ENCODE measurements at places on chromosomes 5 and 9.

DNA sequence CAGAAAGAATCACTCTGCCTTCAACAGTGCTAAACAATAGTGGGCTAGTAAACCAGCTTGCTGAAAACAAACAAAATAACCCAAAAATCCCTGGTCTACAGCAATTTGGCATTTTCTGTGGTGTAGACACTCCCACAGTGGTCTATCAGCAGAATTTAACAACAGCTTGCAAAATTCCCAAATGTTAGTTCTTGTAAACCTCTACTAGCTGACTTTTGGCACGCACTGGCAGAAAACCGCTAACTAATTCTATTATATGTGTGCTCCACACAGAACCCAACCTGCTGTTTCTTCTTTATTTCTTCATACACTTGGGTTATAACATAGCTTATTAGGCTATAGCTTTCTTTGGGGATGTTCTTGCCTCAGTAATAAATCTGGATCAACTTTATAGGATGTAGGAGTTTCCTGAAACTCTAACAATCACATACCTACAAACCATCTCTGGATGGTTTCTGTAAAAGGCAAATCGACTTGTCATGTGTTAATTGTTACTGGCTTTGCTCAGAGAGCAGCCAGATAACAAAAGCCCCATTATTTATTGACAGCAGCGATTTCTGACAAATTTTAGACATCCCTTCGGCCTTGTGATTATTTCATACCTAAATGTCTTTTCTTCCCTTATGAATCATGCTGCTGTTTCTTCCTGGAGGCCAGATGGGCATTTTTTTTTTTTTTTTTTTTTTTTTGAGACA lies 82.7 kb upstream of the NAA35 start:
- DNase-seq: no peak

GRCh38 chr5:31291323-31291854 lies 97.9 kb downstream of the CDH6 start:
- DNase-seq: no peak

DNA sequence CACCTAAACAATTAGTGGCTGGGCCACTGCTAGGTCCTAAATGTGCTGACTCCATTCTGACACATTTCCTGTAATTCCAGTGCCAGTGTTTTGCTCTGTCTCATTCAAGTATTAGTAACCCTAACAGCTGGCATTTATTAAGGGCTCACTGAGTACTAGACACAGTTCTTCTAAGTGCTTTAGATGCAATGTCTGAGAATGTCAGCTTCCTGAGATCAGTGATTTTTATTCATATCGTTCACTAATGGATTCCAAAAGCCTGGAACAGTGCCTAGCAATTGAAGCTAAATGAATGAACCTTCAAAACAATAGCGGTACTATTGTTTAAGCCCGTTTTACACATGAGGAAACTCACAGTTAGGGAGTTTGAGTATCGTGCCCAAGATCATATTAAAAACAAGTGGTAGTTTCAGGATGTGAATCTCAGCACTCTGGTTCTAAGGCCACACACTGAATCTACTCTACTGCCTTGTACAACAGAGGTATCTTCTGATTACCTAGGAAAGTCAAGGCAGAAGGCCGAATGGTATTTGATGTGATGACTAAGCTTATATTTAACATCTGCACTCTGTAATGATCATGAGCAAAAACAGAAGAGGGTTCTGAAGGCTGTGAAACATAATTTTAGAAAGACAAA lies 304.0 kb downstream of the PJA2 start:
- no peak for DNase-seq

DNA sequence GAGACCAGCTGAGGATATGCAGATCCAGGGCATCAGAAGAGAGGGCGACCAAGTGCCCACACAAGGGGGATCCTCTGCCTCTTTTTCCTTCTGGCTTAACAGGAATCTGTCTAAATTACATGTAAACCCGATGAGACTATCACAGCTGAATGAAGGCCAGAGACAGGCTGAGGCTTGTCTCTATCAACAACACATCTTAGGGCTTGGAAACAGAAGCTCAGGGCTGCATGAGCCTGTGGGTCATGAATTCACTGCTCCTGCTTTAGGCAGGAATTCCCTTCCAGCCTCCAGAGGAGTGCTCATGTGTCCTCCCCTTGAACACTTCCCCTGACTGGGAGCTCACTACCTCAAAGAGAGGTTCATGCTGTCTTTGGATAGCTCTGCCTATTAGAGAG lies 106.1 kb upstream of the PHYKPL start:
- no peak for DNase-seq

DNA sequence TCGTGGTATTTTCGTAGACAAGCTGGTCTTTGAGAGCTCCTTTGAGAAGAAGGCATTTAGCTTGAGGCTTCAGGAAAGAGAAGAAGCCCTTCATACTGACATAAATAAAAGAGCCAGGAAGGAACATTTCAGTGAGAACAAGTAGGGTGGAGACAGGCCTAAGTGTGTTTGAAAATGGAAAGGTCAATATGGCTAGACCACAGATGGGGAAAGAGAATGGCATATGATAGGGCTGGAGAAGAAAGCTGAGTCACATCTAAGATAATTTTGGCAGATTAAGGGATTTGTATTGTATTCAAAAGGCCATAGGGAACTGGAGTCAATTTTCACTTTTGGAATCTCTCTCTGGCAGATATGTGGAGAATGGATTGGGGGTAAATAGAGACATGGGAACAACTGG lies 374.9 kb downstream of the TMEM38B start:
- no peak for DNase-seq

- no peak for DNase-seq
Measured at GRCh38 chr5:13186177-13186576, 758.3 kb downstream of the DNAH5 start.

- DNase-seq: peak; percentile 70
Measured at GRCh38 chr9:89701221-89701798, 96.5 kb downstream of the GADD45G start.

DNA sequence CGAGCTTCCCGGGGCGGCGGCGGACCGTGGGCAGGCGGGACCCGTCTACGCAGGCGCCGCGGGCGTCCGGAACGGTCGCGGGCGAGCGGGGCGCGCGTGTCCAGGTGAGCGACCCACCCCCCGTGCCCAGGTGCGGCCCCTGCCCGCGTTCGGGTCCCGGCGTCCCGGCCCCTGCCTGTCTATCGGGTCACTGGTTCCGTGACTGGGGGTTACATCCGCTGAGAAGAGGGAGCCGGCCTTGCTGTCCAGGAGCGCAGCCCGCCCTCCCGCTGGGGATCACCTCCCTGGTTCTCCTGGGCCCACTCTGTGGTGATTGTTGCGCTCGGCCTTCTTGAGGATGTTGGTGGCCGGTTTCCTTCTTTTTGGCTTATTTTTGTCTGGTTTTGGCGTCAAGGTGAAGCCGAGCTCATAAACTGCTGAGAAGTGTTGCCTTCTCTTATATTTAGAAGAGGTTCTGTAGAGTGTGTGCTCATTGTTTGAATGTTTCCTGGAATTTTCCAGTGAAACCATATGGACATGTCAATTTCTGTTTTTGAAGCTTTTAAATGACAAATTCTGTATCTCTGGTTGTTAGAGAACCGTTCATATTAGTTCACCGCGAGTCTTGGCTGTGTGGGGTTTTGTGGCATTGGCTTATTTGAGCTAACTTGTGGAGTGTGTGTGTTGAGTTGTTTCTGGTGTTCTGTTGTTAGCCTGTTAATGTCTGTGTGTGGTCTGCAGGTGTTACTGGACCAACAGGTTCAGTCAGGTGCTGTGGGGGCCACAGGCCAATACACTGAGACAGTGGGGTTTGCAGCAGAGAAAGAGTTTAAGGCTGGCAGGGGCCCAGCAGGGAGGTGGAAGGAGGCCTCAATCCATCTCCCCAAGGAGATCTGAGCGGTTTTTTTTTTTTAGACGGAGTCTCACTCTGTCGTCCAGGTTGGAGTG lies 621 bp downstream of the CEP72 start:
- DNase-seq: no peak

GRCh38 chr9:107486674-107487520 lies 2.7 kb downstream of the KLF4 start:
- no peak for DNase-seq

- no peak for DNase-seq
Measured at GRCh38 chr9:93702261-93702660, 125.9 kb downstream of the PHF2 start.

DNA sequence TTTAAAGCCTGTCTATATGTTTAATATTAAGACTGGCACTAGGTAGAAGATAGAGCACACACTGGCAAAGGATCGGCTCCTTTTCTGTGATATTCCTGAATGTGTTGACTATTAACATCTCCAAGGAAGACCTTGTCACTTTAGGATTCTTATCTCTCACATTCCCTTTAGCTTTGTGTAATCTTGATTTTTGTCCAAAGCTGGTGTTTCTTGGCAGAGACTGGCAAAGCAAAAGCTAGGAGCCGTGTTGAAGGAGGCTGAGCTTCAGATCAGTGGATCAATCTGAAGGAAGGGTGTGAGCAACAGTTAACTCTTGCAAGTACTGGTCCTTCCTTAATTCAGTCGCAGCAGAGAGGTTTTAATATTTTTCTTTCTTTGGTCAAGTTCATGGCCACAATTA lies 830.4 kb upstream of the ZNF608 start:
- DNase-seq: no peak

GRCh38 chr9:133576875-133577736 lies 32.1 kb downstream of the FAM163B start:
- DNase-seq: no peak

- no peak for DNase-seq
Measured at GRCh38 chr5:2740876-2741555, 10.5 kb downstream of the IRX2 start.

DNA sequence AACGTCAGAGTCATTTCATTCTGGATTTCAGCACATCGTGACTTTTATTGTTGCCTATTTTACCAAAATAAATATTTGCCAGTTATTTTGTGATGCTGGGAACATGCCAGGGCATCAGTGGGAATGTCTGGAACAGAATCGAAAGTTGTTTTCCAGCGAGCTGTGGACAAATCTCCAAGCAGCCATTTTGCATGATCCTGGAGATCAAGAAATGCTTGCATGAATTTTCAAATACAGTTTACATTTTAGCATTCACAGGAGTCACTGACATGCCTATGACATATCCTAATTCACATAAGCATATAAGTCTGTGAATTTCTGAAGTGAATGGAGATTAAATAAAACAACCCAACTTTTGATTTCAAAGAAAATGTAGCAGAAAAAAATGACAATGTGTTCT lies 119.4 kb downstream of the VCAN start:
- no peak for DNase-seq

- DNase-seq: no peak
Measured at GRCh38 chr5:4640795-4641194, 499.3 kb upstream of the ADAMTS16 start.

GRCh38 chr5:31962871-31963307 lies 211.2 kb downstream of the GOLPH3 start:
- no peak for DNase-seq

GRCh38 chr9:82037126-82037525 lies 48.6 kb downstream of the SPATA31D1 start:
- DNase-seq: no peak

- DNase-seq: peak; percentile 40
Measured at GRCh38 chr9:95505717-95506427, 10.9 kb downstream of the PTCH1 start.

GRCh38 chr5:79971156-79971555 lies 19.9 kb downstream of the MTX3 start:
- DNase-seq: no peak

DNA sequence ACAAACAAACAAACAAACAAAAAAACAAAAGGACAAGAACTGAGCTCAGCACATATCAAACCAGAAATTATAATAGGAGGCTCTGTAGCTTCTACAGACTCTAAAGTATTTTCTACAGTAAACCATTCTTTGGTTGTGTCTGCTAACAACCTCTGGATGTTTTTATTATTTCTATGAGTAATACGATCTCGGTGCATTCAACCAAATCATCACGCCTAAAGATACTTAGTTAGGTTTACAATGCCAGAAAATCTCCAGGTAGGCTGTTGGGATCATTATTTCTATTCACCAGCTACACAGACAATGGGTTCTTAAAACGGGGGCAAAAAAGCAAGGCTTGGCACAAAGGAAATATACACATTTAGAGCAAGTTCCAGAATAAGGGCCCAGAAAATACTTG lies 41.6 kb upstream of the ALDOB start:
- no peak for DNase-seq

- peak; percentile 21 for DNase-seq
Measured at GRCh38 chr9:93097511-93098201, 1.6 kb downstream of the CARD19 start.

- DNase-seq: no peak
Measured at GRCh38 chr5:144142824-144143162, 27.7 kb downstream of the YIPF5 start.

DNA sequence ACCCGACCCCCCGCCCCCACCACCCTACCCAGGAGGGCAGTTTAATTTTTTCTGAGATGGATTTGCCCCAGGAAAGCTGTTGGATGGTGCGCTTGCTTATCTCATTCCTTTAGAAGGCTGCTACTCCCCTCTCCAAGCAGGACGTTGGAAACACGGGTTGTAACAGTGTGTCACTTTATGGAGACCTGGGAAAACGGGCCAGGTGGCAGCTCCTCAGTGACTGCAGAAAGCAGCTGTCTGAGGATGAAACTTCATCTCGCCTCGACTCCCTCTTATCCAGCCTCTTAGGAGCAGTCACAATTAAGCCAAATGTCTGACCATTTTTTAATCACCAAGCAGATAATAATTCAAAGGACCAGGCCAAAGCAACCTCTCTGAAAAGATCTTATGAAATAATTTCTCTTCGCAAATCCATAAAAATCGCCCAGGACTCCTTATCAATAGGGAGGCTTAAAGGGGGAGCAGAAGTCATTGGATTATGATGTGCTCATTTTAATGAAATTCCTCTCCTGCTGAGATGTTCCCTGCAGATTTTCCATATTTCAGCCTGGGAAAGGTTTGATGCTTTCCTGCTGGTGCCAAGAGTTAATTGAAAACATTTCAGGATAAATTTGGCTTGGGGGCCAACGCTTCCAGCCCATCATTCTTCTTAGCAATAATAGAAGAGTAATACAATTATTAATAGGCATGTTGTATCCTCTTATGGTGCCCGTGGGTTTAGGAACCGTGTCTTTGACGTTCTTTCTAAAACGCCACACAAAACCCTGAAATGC lies 26.0 kb downstream of the GAS1 start:
- no peak for DNase-seq

DNA sequence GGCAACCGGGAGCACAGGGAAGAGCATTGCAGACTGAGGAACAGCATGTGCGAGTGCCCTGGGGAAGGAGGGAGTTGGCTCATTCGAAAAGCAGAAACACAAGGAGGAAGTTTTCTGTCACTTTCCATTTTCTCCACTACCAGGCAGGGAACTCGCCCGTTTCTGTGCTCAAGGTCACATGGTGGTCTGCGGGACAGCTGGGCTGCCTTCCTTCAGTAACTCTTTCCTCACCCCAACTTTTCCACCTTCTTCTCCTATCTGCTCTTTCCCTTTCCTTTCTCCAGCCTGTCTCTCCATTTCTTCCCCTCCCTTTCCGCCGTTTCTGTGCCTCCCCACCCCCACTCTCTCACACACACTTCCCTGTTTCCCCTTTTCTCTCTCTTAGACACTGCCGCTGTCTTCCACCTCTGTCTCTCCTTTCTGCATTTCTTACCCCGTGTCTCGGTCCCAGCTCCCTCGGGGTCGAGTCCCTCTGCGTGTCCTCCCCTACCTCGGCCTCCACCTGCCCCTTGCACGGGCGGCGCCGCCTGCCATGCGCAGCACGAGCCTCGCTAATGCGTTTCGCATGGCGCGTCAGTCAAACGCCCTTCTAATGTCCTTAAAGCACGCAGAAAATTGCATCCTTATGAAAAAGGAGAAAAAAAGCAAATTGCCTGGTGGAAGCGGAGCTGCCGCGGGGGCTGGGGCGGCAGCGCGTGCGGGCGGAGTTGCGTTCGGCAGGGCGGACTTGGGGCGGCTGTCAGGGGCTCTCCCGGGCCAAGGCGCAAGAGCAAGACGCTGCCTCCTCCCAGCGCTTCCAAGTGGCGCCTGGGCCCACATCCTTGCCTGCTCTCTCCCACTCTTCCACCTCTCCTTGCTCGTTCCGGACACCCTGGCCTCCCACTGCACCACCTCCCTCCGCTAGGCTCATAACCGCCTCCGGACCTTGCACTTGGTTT lies 9.5 kb downstream of the BARX1 start:
- no peak for DNase-seq
